ENCODE measurements at places on chromosomes 2 and 18.

- no peak for DNase-seq
These were observed 32.9 kb downstream of the KCNK3 start for GRCh38 chr2:26725521-26725820.

GRCh38 chr2:207353836-207354235 lies 175.9 kb upstream of the CREB1 start:
- DNase-seq = no peak

GRCh38 chr2:54350426-54350825 lies 94.4 kb upstream of the TSPYL6 start:
- no peak for DNase-seq

DNA sequence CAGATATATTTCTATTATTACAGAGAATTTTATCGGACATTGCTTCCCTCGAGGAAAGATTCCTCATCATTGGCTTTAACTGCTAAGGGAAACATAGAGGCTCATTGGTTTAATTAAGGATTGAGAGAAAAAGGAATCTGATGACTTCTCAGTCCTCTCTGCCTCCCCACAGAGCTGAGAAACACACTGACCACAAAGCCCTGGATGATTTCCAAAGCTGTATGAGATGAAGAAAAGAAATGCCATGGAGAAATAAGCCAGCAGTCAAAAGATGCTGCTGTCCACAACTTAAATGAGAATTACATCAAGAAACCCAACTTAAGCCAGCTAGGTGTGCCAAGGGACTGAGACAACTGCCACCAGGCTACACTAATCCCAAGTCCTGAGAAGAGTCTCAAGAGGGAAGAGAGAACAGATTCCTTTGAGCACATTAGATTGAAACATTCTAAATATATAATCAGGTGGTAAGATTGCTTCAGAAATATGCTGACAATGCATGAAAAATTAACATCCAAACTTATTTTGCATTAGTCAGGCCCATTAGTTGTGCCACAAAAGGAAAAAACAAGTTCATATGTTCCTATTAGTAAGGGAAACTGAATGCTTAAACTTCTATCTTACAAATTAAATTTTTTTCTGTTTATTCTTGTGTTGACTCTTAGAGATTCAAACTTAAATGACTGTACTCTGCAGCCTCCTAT lies 308.1 kb upstream of the CYRIA start:
- no peak for DNase-seq

GRCh38 chr2:200616193-200616592 lies 30.4 kb downstream of the AOX1 start:
- DNase-seq = no peak

DNA sequence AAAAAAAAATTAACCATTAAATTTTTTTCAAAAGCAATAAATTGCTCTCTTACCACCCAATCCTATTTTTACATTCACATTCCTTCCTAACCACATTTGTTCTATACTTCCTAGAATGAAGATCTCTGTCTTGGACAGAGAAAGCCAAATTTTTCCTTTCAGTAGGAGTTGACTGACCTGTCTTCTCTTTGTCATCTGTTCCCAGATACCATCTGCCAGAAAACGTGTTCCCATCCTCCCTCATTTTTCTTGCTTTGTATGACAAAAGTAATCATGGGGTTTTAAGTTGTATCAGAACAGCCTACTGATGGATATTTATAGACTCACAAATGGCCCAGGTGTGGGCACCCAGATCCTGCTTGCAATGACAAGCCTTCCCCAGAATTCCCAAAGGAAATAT lies 182.1 kb downstream of the CYP26B1 start:
- no peak for DNase-seq

- no peak for DNase-seq
These were observed 16.2 kb downstream of the KLF7 start for GRCh38 chr2:207149249-207150213.

DNA sequence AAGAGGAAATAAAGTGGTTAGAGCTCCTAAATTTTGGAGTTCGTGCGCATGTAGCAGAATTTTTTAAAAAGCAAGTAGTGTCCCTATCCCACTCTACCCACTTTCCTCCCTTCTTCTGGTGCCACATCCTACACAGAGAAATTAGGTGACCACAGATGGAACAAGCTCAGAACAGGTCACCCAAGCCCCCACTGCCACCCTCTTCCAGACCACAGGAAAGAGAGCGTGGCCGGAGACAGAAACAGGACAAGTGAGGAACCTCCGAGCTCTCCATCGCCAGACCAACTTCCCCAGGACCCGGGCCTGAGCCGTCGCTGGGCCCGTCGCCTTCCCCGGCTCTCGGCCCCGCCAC lies 433 bp downstream of the NPC1 start:
- no peak for DNase-seq

DNA sequence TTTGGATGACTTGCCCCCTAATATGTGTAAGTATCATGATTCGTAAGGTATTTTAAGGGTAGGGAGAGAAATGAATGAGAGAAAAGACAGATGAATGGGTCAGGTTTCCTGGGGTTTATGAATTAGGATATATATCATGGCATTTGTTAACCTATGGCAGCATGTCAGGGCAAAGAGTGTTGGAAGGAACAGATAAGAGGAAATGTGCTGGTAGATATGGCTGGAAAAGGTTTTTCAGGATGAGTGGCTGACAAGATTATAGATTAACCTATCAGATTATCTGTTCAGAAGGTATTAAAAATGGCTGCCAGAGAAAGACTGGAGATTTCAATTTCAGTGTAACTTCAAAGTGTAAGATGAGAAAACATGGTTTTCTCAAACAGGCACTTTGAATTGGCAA lies 67.8 kb downstream of the SRBD1 start:
- no peak for DNase-seq

- no peak for DNase-seq
These were observed 82.7 kb downstream of the AOX1 start for GRCh38 chr2:200668478-200668877.

DNA sequence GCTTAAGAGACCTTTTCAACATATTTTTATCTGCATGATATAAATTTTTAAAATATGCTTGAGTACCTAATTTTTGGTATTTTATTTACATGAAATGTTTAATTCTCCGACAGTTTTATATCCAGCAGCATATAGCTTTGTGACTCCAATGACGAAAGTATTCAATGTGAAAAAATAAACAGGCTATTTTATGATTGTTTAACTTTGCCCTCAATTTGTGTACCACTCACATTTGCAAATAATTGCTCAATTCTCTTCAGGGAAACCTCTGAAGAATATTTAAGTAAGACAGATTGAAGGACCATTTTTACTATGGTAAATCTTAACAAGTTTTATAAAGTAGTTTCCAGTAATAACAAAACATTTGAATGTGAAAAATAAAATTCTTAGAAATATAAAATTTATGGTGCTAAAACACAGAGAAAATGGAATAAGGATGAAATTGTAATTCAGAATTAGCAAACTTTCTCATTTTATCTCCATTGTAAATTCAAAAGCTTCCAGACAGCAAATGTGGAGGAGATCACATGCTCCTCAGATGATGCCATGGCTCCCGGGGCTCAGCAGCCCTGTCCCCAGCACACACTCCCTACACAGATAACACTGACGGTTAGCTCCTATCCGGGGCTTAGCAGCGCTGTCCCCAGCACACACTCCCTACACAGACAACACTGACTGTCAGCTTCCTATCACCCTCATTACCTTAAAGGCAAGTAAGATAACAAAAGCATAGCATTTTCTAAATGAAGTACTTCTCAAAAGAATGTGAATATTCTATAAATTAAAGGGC lies 39.7 kb downstream of the SH3YL1 start:
- DNase-seq = no peak

DNA sequence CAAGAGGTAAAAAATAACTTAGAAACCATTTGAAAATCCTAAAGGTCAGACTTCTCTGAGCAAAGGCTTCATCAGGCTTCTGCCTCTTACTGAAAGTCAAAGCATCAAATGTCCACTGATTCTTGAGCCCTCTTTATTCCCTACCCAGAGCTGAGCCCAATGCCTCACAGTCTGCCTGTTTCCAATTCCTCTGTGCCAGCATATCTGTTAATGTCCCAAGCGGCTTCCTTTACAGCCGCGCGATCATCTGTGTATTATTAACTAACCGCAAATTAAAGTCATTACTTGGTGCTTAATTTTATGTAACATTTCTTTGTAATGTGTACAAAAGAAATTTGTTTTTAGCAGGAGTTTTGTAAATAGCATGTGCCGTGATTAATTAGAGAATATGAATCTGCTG lies 418.8 kb upstream of the HNRNPA3 start:
- no peak for DNase-seq

- no peak for DNase-seq
These were observed 27.0 kb upstream of the MTX2 start for GRCh38 chr2:176242276-176242675.

DNA sequence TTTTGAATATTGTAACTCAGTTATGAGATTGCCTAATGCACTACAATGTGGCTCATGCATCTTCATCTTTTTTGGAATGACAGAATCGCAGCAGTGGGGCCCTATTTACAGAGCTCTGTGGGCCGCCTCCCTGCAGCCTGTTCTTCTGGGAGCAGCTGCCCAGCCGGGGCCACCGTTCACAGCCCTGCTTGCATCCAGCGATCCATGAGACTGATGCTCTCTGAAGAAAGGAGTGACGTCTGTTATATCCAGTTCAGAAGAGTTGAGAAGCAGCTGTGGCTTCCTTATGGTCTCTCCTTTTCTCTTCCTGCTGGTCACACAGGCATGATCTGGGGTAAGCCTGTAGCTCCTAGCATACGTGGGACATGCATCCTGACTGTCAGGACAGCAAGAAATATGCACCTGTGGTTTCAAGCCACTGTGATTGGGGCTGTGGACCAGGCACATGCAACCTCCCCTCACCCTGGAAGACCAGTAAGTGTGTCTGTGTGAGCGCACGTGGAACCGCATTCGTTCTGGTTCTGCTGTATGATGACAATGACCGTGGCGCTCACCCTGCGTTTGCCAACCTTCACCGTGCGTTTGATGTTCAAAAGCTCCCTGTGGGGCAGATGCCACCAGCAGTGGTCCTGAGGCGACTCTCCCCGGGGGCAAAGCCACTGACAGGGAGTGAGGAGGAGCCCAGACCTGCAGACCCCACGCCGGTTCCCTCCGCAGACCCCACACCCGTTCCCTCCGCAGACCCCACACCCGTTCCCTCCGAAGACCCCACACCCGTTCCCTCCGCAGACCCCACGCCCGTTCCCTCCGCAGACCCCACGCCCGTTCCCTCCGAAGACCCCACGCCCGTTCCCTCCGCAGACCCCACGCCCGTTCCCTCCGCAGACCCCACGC lies 189.8 kb downstream of the TMEM18 start:
- DNase-seq = no peak

- DNase-seq = peak; percentile 28
These were observed 293.4 kb downstream of the ZNF521 start for GRCh38 chr18:25058521-25058920.

- DNase-seq = no peak
These were observed 85.9 kb downstream of the CBLN2 start for GRCh38 chr18:72458271-72458670.

- no peak for DNase-seq
These were observed 102.8 kb upstream of the TFCP2L1 start for GRCh38 chr2:121387591-121388325.

- DNase-seq = no peak
These were observed 10.1 kb downstream of the BAZ2B start for GRCh38 chr2:159606287-159606686.

- DNase-seq = no peak
These were observed 180.9 kb downstream of the ZEB2 start for GRCh38 chr2:144339048-144339447.

DNA sequence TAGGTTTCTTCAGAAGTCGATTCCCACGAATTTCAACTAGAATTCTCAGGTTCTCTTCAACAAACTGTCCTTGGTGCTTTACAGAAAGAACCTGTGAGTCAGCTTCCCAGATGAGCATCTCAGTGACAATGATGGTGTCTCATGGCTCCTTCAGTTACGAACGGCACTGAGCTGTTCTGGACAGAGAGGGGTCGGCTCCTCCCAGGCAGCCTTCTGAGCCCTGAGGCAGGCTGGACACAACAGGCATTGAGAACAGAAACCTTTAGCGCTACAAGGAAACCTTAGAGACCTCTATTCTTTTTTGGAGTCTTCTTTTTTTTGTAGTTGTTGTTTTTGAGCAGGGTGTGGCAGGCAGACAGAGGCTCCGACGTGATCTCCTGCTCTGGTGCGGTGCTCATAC lies 35.1 kb upstream of the ALKAL2 start:
- no peak for DNase-seq

DNA sequence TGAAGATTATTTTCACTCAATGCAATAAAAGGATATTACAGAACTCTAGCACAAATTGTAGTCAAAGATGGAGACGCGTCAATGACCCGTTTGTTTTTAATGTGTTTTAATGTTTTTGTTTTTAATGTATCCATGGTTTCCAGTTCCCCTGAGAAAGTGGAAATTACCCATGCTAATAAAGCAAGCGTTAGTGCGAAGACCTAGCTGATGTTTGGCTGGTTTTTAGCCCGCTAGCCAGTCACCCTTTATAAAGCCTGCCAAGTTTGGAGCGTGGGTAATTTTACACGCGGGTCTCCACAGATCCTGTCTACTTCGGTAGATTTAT lies 430 bp upstream of the CHMP1B start:
- no peak for DNase-seq

All from WTC11 (cell line).